Tibial nerve (tissue), 4 donors: ENCODE measurements at places on chromosomes 7 and 10. TPM values are rescaled to one million over a fixed set of nuclear protein-coding genes. Genes with fewer than 3 reads are reported as not detected.
A peak's percentile ranks its signal among the peaks of the same experiment; 100 is the strongest.

DNA sequence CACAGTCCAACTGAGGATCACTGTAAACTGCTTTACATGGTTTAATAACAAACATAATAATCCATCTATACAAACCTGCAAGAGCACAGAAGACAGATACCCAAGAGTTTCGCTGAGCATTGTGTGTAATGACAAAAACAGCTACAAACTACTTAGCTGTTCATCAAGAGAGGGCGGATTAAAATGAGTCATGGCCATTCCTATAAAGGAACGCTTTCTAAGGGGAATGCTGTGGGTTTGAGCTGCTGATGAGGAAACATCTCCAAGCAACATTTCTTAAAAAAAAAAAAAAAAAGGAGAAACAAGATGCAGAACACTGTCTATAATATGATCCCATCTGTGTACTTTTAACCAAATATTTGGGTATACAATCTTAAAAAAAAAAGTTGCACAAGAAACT is 33.8 kb downstream of the VOPP1 start:
- no peak for DNase-seq
- no peaks in the 10 kb centered on the region for H3K27me3 ChIP-seq
- H3K27ac ChIP-seq, result no peak overlapping the region
- peaks cover 37% of the 10 kb centered on the region for H3K4me1 ChIP-seq

GRCh38 chr10:85606401-85606800 is 760.2 kb downstream of the GRID1 start:
- no peak for DNase-seq
- H3K27me3 ChIP-seq, result no peaks in the 10 kb centered on the region
- H3K4me3 ChIP-seq, result no peak overlapping the region
- H3K36me3 ChIP-seq, result peaks cover 3% of the 10 kb centered on the region

DNA sequence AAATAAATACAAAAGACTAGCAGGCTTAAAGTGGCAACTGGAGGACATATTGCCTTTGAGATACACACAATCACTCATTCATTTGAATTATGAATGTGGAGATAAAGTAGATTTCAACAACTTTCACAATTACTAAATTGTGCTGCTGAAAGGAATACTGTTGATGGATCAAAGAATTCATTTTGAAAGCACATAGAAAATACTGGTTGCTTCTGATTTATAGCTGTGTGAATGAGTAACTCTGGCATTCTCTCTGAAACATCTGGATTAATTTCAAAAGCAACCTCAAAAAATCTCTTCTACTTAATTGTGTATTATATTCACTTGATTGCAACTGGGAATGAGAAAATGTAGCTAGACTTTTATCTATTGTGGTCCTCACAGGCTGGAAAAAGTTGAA is 397.6 kb downstream of the THSD7A start:
- no peak overlapping the region for H3K4me3 ChIP-seq
- H3K27ac ChIP-seq, result no peak overlapping the region
- DNase-seq, result no peak
- no peaks in the 10 kb centered on the region for H3K27me3 ChIP-seq
- peaks cover under 1% of the 10 kb centered on the region for H3K36me3 ChIP-seq

- no peak for DNase-seq
- no peak overlapping the region for H3K4me3 ChIP-seq
- H3K27ac ChIP-seq, result peak overlapping the region; percentile 84
- no peaks in the 10 kb centered on the region for H3K27me3 ChIP-seq
- peaks cover 92% of the 10 kb centered on the region for H3K4me1 ChIP-seq
- H3K36me3 ChIP-seq, result no peaks in the 10 kb centered on the region
Measured at GRCh38 chr7:5696346-5697110, 84.9 kb downstream of the RNF216 start.

DNA sequence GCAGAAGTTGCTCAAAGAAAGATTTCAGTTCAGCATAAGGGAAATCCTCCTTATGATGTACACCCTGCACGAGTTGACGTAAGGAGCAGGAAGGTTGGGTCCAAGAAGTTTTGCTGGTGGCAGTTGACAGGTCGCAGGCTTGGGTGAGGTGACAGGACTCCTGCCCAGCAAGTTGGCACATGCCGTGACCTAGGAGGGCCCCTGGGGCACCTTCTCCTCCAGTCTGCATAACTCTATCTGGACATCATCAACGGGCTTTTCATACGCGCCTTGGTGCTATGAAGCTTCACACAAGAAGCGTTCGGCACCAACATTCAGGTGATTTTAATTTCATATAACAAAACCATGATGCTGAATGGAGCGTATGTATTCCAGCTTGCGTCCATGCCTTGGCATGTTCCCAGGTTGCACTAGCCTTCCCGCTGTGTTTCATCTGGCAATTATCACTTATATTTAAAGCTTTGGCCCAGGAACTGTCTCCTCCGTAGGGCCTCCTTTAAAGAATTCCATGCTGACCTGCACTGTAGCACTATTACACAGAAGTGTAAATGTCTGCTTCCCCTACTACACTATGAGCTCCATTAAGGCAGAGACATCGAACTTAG is 651.6 kb upstream of the FOXK1 start:
- H3K4me1 ChIP-seq, result no peaks in the 10 kb centered on the region
- no peak overlapping the region for H3K27ac ChIP-seq
- no peaks in the 10 kb centered on the region for H3K36me3 ChIP-seq
- H3K4me3 ChIP-seq, result no peak overlapping the region
- DNase-seq, result no peak
- no peaks in the 10 kb centered on the region for H3K27me3 ChIP-seq

GRCh38 chr7:15489383-15489782 is 72.4 kb downstream of the AGMO start:
- H3K27me3 ChIP-seq, result no peaks in the 10 kb centered on the region
- no peaks in the 10 kb centered on the region for H3K4me1 ChIP-seq
- no peak for DNase-seq
- peak overlapping the region; percentile 37 for H3K27ac ChIP-seq
- no peak overlapping the region for H3K4me3 ChIP-seq
- no peaks in the 10 kb centered on the region for H3K36me3 ChIP-seq

DNA sequence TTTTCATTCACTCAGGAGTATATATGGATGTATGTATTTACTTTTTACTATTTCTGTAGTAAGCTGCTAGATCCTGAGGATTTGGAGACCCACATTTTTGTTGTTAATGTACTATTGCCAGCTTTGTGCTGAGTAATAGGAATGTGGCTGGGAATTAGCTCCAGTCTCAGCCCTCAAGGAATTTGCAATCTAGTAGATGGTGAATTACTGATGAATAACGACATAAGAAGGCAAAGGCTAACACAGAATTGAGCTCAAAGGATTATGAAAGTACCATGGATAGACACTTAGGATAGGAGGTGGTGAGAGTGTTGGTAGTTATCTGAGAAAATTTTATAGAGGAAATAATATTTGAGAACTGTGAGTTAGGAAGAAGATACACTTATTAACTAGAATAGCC is 19.9 kb downstream of the CASD1 start:
- DNase-seq, result no peak
- H3K36me3 ChIP-seq, result peaks cover 44% of the 10 kb centered on the region
- no peak overlapping the region for H3K4me3 ChIP-seq
- H3K27me3 ChIP-seq, result no peaks in the 10 kb centered on the region
- H3K4me1 ChIP-seq, result no peaks in the 10 kb centered on the region

DNA sequence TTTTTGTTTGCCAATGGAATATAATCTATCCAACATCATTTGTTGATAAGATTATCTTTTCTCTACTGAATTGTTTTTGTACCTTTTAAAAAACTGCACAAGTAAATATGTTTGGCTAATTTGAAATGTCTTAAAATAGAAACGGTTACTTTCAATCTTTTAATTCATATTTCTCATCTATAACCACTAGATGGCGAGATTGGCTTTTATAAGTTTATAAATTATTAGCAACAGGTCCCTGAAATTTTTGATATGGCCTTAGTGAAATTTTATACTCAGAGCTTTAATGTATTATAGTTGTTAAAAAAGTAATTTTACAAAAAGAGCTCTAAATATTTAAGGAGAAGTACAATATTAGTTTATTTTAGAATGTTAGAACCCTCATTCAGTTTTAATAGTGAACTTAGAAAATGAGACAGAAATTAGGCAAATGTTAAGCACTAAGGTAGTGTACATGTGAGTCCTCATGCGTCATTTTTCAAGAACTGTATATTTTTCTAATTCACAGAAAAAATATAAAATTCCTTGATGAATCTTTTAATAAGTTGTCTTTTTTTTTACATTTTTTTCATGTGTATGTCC is 592.5 kb downstream of the ARL4A start:
- no peaks in the 10 kb centered on the region for H3K4me1 ChIP-seq
- no peak overlapping the region for H3K4me3 ChIP-seq
- no peak for DNase-seq

DNA sequence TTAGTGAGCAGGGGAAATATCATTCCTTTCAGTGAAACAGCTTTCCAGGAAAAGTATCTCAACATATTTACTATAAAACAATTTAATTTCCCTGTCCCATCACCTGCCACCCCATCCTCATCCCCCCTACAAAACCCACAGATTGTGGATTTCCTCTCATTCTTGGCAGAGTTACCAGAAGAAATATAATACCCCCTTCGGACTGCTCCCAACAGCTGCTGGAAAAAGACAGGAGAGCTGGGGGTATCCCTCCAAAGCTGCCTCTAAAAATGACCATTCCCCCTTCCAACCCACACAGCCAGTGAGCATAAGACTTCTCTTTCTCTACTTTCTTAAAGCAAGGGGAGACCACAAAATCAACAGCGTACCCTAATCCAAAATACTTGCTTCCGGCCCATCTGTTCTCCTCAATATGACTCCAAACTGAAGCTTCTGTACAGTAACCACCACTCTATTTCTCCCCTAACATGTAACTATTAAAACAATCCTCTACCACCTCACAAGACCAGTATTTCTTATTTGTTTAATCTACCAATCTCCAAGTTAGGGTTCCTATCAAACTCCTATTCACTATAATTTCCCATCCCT is 7.8 kb downstream of the FBXW4 start:
- DNase-seq, result no peak
- no peaks in the 10 kb centered on the region for H3K36me3 ChIP-seq
- no peak overlapping the region for H3K27ac ChIP-seq

GRCh38 chr10:103651783-103652476 is 158.4 kb downstream of the NEURL1 start:
- H3K27ac ChIP-seq, result peak overlapping the region; percentile 71
- no peak overlapping the region for H3K4me3 ChIP-seq
- H3K27me3 ChIP-seq, result no peaks in the 10 kb centered on the region
- peaks cover 67% of the 10 kb centered on the region for H3K4me1 ChIP-seq

DNA sequence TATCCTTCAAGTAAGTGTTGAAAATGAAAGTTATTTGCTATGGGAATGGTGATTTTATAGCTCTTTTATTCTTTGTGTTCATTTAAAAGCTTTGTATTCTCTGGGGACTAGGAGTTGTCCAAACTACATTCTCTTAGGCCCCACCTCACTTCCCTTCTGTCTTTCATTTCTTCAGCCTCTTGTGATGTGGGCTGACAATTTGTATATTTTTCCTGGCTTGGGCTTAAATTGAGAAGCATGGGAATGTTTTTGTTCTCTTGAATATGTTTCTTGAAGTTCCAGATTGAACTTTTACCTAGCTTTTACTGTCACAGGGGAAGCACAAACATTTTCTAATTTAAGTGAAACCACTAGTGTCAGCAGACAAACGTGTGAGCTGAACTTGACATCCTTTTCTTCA is 27.9 kb downstream of the BBS9 start:
- peak overlapping the region; percentile 74 for H3K27ac ChIP-seq
- DNase-seq, result no peak
- no peaks in the 10 kb centered on the region for H3K36me3 ChIP-seq
- no peaks in the 10 kb centered on the region for H3K4me1 ChIP-seq

GRCh38 chr7:68904630-68905029 is 693.6 kb upstream of the AUTS2 start:
- H3K4me3 ChIP-seq, result no peak overlapping the region
- no peak overlapping the region for H3K27ac ChIP-seq
- H3K4me1 ChIP-seq, result no peaks in the 10 kb centered on the region
- H3K36me3 ChIP-seq, result no peaks in the 10 kb centered on the region
- DNase-seq, result no peak
- no peaks in the 10 kb centered on the region for H3K27me3 ChIP-seq

DNA sequence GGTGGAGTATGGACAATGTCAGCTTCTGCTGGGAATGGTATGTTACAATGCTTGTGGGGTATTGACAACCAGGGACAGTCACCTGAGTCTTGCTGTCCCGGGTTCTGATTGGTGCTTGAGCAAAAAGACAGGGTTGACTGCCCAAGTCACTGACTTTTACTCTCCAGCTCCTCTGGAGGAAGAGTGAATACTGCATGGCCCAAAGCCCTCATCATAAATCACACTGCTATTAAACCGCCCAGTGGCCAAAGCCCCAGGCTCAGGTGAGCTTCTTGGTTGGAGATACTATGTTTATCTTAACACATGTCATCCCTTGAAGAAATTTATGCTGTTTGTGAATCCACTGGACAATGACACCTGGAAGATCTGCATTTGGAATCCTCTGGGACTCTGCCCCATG is 90.0 kb upstream of the IGFBP3 start:
- H3K36me3 ChIP-seq, result no peaks in the 10 kb centered on the region
- DNase-seq, result no peak
- H3K4me3 ChIP-seq, result no peak overlapping the region
- H3K27ac ChIP-seq, result no peak overlapping the region
- no peaks in the 10 kb centered on the region for H3K4me1 ChIP-seq

DNA sequence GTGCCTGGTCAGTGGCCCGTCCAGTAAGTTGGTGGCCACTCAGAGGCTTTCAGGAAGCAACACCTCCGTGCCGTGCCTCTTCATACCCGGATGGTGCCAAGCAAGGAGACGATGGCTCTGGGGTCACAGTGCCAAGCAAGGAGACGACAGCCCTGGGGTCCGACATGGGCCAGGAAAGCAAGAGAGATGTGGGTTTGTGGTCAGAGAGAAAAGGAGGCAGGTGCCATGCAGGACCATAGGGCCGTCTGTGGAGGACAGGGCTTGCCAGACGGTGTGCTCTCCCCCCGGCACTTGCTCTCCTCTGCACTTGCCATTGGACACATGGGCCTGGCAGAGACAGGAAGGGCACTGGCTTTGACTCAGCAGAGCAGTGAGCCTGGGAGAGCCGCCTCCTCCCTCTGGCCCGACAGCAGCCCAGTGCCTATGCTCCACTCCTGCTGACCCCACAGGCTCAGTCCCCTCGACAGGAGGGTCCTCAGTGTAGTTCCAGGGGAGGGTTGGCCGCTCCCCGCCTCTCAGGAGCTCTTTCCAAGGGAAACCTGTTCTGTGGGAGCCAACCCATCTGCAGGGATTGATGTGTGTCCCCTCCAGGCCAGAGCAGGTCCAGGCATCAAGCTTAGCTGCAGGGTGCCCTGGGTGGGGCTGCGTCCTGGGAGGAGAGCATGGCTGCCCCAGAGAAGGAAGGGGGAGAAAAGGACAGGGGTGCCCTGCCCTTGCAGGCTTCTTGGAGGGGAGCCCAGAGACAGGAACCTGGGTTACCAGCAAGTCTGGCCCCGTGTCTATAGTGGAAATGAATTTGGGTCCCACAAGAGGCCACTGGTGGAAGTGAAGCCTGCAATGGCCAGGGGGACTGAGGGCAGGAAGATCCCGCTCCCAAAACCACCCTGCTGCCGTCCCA is 7.6 kb upstream of the CALML5 start:
- H3K4me3 ChIP-seq, result no peak overlapping the region
- H3K36me3 ChIP-seq, result no peaks in the 10 kb centered on the region
- H3K27me3 ChIP-seq, result no peaks in the 10 kb centered on the region
- H3K27ac ChIP-seq, result no peak overlapping the region
- no peaks in the 10 kb centered on the region for H3K4me1 ChIP-seq
- DNase-seq, result no peak

- H3K4me3 ChIP-seq, result no peak overlapping the region
- no peak for DNase-seq
- H3K4me1 ChIP-seq, result no peaks in the 10 kb centered on the region
- H3K27ac ChIP-seq, result peak overlapping the region; percentile 6
Measured at GRCh38 chr7:47307311-47307710, 274.6 kb downstream of the TNS3 start.

Gene TWIST1
- 28.5 TPM for total RNA-seq

Gene NEUROD6
- total RNA-seq, result not detected
